ENCODE measurements at places on chromosomes 13 and 19.

GRCh38 chr13:50116430-50116973, 101.3 kb downstream of the KCNRG start:
- peaks cover 9% of the 10 kb centered on the region for H3K4me1 ChIP-seq
- peaks cover 14% of the 10 kb centered on the region for H3K36me3 ChIP-seq
- H3K27ac ChIP-seq, result no peak overlapping the region
- no peak for DNase-seq
- H3K4me3 ChIP-seq, result no peak overlapping the region
- no peaks in the 10 kb centered on the region for H3K27me3 ChIP-seq

GRCh38 chr13:70090036-70090723, 17.4 kb upstream of the ATXN8OS start:
- no peaks in the 10 kb centered on the region for H3K27me3 ChIP-seq
- H3K4me3 ChIP-seq, result no peak overlapping the region
- H3K36me3 ChIP-seq, result no peaks in the 10 kb centered on the region
- H3K27ac ChIP-seq, result no peak overlapping the region

- peak overlapping the region; percentile 95 for H3K27ac ChIP-seq
- no peaks in the 10 kb centered on the region for H3K27me3 ChIP-seq
- peaks cover 11% of the 10 kb centered on the region for H3K36me3 ChIP-seq
- H3K4me1 ChIP-seq, result peaks cover 26% of the 10 kb centered on the region
- DNase-seq, result no peak
Measured at GRCh38 chr19:11506101-11506555, 489 bp upstream of the ZNF653 start.

- H3K4me1 ChIP-seq, result peaks cover 28% of the 10 kb centered on the region
- H3K36me3 ChIP-seq, result peaks cover 12% of the 10 kb centered on the region
- DNase-seq, result no peak
- H3K27ac ChIP-seq, result peak overlapping the region; percentile 98
Measured at GRCh38 chr13:19632915-19633478, 462 bp upstream of the MPHOSPH8 start.

DNA sequence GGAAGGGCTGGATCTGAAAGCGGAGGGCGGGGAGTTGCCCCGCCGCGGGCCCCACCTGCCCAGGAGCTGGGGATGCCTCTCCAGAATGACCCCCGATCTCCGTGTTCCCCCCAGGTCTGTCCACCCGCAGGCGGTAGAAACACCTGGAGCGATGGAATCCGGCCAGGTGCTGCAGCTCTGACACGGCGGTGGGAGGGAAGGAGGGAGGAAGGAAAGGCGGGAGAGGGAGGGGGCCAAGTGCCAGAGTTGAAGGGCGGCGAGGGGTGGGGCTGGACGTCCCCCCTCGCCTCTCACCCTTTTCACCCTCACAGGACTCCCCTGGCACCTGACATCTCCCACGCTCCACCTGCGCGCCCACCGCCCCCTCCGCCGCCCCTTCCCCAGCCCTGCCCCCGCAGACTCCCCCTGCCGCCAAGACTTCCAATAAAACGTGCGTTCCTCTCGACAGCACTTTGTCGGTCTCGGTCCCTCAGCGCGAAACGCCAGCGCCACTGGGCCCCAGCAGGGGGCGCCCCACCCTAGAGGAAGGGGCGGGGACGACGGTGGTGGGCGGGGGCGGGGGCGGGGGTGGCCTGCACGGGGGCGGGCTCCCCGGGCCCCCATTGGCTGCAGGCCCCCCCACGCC, 337 bp upstream of the FXYD7 start:
- H3K27ac ChIP-seq, result no peak overlapping the region
- H3K27me3 ChIP-seq, result peaks cover 56% of the 10 kb centered on the region
- peaks cover 45% of the 10 kb centered on the region for H3K4me1 ChIP-seq
- DNase-seq, result peak; percentile 78
- H3K4me3 ChIP-seq, result peak overlapping the region; percentile 78

DNA sequence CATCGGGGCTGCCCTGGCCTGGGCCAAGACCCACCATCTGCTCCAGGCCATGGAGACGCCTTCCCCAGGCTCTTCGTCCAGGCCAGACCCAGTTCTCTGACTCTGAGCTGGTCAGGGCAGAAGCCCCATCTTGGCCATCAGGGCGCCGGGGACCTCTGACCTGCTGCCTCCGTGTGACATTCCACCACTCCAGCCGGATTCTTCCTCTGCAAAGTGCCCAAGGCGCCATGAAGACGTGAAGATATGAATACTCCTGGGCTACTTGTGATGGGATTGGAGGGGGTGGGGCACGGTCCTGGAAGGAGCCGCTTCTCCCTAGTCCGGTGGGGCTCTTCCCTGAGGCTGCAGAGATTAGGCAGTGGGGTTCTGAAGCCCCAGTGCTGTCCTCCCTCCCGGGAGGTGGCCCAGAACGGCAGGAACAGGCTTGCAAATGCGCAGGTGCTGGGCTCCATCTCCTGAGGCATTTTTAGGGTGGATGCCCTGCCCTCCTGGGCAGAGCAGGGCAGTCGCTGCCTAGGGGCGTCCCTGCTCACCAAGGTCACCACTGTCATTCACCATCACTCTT, 26.0 kb upstream of the SLC7A10 start:
- H3K27ac ChIP-seq, result no peak overlapping the region
- peaks cover 4% of the 10 kb centered on the region for H3K27me3 ChIP-seq
- no peaks in the 10 kb centered on the region for H3K36me3 ChIP-seq
- no peak overlapping the region for H3K4me3 ChIP-seq

DNA sequence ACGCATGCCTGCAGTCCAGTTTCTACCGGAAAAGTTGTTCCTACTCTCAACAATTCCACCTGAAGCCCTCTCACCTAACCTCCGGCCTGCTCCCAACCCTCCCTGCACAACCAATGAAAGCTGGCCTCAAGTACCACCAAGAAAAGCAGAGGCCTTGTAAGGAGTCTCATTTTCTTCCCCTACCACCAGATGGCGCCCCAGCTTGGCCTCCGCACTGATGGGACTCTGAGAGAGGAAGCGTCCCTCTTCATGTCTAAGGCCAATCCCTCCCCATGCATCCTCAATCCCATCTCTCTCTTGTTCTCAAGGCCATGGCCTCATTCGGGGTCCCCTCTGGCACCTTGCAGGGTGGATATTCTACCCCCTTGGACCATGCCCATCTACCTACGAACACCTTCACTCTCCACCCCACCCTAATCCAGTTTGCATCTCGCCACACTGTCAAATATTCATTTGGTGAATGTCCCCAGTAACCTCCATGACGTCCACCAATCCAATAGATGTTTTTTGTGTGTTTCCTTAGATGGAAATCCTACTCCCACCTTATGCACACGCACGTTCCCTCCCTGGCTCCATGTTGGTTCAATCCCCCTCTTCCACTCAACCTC, 412.8 kb downstream of the ZNF536 start:
- H3K4me3 ChIP-seq, result no peak overlapping the region
- peak; percentile 70 for DNase-seq
- no peaks in the 10 kb centered on the region for H3K27me3 ChIP-seq
- no peaks in the 10 kb centered on the region for H3K36me3 ChIP-seq
- no peak overlapping the region for H3K27ac ChIP-seq

DNA sequence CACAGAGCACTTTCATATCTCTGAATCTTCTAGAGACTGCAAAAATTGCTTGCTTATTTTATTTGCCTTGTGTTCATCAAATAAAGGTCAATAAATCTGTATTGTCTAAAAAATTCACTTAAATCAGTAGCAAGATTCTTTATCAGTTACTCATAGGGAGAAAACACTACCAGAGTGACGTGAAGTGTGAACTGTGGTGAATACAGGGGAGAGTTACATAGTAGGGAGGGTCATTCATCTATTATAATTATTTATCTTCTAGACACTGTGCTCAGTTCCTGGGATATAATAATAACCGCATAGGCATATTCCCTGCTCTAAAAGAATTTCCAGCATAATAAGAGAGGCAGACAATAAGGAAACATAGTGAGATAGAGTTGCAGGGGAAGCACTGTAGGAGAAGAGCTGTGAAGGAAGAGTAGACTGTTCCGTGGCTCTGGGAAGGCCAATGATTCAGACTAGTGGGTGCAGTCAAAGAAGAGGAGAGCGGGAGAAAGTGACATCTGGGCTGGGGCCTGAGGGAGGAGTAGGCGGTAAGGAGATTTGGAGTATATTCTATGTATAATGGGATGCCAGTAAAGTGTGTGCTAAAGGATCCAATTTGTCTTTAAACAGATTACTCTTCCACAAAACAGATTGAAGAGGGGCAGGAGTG, 84.0 kb upstream of the TDRD3 start:
- DNase-seq, result no peak
- H3K36me3 ChIP-seq, result no peaks in the 10 kb centered on the region
- H3K27me3 ChIP-seq, result peaks cover 9% of the 10 kb centered on the region

GRCh38 chr13:76473552-76474134, 412.6 kb downstream of the KCTD12 start:
- H3K36me3 ChIP-seq, result no peaks in the 10 kb centered on the region
- no peak overlapping the region for H3K27ac ChIP-seq
- DNase-seq, result peak; percentile 82
- H3K27me3 ChIP-seq, result peaks cover 7% of the 10 kb centered on the region

DNA sequence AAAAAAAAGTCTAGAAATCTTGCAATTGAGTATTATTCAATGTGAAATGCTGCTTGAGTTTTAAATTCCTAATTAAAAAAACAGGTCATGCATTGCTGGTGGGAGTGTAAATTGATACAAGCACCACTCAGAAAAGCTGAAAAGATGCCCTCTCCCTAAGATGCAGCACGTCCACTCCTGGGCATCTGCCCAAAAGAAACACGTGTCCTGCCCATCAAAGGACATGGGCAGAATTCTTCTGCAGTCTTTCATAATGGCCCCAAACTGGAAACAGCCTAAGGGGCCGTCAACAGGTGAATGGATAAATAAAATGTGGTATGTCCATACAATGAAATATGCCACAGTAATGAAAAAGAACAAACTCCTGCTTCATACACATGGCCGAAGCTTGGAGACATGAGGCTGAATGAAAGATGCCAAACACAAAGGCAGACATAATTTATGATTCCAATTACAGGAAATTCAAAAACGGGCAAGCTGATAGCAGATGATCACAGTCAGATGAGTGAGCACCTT, 7.8 kb downstream of the POU2F2 start:
- DNase-seq, result no peak
- H3K4me3 ChIP-seq, result no peak overlapping the region
- H3K27ac ChIP-seq, result no peak overlapping the region

DNA sequence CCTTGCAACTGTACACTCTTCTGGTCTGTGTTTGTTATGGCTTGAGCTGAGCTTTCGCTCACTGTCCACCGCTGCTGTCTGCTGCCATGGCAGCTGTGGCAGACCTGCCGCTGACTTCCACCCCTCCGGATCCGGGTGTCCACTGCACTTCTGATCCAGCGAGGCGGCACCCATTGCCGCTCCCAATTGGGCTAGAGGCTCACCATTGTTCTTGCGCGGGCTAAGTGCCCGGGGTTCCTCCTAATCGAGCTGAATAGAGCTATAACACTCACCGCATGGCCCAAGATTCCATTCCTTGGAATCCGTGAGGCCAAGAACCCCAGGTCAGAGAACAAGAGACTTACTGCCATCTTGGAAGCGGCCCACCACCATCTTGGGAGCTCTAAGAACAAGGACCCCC, 2.2 kb upstream of the PSMC4 start:
- no peaks in the 10 kb centered on the region for H3K27me3 ChIP-seq
- no peak for DNase-seq
- H3K36me3 ChIP-seq, result peaks cover 25% of the 10 kb centered on the region
- peaks cover 53% of the 10 kb centered on the region for H3K4me1 ChIP-seq

- no peaks in the 10 kb centered on the region for H3K27me3 ChIP-seq
- H3K36me3 ChIP-seq, result no peaks in the 10 kb centered on the region
- no peaks in the 10 kb centered on the region for H3K4me1 ChIP-seq
- no peak for DNase-seq
- no peak overlapping the region for H3K27ac ChIP-seq
- H3K4me3 ChIP-seq, result no peak overlapping the region
Measured at GRCh38 chr13:62613819-62614218, 1198.2 kb upstream of the PCDH20 start.

GRCh38 chr13:75326173-75327134, 155.5 kb downstream of the TBC1D4 start:
- H3K27ac ChIP-seq, result peak overlapping the region; percentile 97
- peaks cover 14% of the 10 kb centered on the region for H3K36me3 ChIP-seq
- H3K27me3 ChIP-seq, result no peaks in the 10 kb centered on the region
- DNase-seq, result peak; percentile 67

GRCh38 chr13:113425941-113426590, 27.2 kb downstream of the ADPRHL1 start:
- H3K27me3 ChIP-seq, result no peaks in the 10 kb centered on the region
- H3K4me1 ChIP-seq, result no peaks in the 10 kb centered on the region
- DNase-seq, result no peak
- H3K4me3 ChIP-seq, result no peak overlapping the region

GRCh38 chr13:94311893-94312292, 167.6 kb downstream of the DCT start:
- peaks cover 19% of the 10 kb centered on the region for H3K4me1 ChIP-seq
- no peak overlapping the region for H3K27ac ChIP-seq
- peaks cover 4% of the 10 kb centered on the region for H3K27me3 ChIP-seq
- no peak for DNase-seq

GRCh38 chr13:48731957-48732569, 78.3 kb downstream of the CYSLTR2 start:
- peak overlapping the region; percentile 61 for H3K4me3 ChIP-seq
- peak; percentile 70 for DNase-seq
- H3K4me1 ChIP-seq, result peaks cover 7% of the 10 kb centered on the region
- peaks cover 10% of the 10 kb centered on the region for H3K27me3 ChIP-seq

GRCh38 chr19:5154799-5155426, 185.7 kb downstream of the PTPRS start:
- no peak overlapping the region for H3K4me3 ChIP-seq
- no peaks in the 10 kb centered on the region for H3K36me3 ChIP-seq
- no peak for DNase-seq
- H3K27ac ChIP-seq, result no peak overlapping the region

- no peaks in the 10 kb centered on the region for H3K4me1 ChIP-seq
- H3K27me3 ChIP-seq, result no peaks in the 10 kb centered on the region
- no peak overlapping the region for H3K4me3 ChIP-seq
- no peaks in the 10 kb centered on the region for H3K36me3 ChIP-seq
- DNase-seq, result no peak
- no peak overlapping the region for H3K27ac ChIP-seq
Measured at GRCh38 chr13:93876236-93876635, 603.2 kb downstream of the DCT start.

DNA sequence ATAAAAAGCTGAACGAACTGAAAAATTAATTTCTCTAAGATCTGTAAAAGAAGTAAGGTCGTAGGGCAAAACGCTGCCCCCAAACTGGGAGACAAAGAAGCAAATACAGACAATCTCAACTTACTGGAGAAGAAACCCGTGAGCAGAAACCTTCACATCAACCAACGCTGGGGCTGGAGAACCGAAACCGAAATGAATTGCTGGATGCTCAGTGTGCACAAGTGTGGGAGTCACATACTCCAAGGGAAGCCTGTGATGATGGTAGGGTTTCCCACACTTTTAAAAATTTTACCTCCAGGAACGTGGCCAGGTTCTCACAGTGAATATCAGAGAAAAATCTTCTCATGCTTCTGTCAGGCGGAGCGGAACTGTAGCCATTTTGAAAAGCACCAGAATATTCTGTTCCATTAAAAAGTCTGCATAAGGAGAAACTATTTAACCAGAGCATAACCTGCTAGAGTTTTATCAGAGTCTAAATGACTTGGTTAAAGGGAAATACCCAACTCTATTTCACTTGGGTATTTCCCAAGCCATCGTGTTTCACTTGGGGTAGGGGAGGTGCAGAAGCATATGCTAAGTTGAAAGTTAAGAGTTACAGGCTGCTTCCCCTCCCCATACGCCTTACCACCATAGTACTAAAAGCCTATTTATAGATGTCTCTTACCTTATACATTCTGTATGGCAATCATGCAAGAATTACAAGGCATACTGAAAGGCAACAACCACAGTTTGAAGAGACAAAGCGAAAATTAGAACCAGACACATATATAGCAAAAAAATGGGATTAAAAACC, 110.5 kb upstream of the SLITRK1 start:
- H3K27ac ChIP-seq, result no peak overlapping the region
- no peaks in the 10 kb centered on the region for H3K27me3 ChIP-seq
- no peak overlapping the region for H3K4me3 ChIP-seq

- no peak overlapping the region for H3K4me3 ChIP-seq
- no peaks in the 10 kb centered on the region for H3K4me1 ChIP-seq
- H3K27me3 ChIP-seq, result no peaks in the 10 kb centered on the region
- DNase-seq, result no peak
Measured at GRCh38 chr13:63184693-63185092, 1769.0 kb upstream of the PCDH20 start.

Measured in activated naive CD4-positive, alpha-beta T cell treated with anti-CD3 and anti-CD28 coated beads, Interleukin-2, amount 10 ng/mL, durations not matched to agents 7 days and 5 days (primary cell).